ENCODE measurements at places on chromosomes 16 and 17. TPM values are rescaled to one million over a fixed set of nuclear protein-coding genes. Genes with fewer than 3 reads are reported as not detected.

The BTBD17 gene
- polyA plus RNA-seq, result not detected

The MAP2K4 gene
- polyA plus RNA-seq, result 14.0 TPM

The AARS1 gene
- 77.3 TPM for polyA plus RNA-seq

The TSNAXIP1 gene
- 6.8 TPM for polyA plus RNA-seq

The TAC4 gene
- not detected for polyA plus RNA-seq

The ZPBP2 gene
- not detected for polyA plus RNA-seq

The C1QTNF1 gene
- polyA plus RNA-seq, result 11.6 TPM

The KRTAP4-3 gene
- not detected for polyA plus RNA-seq

The RAB37 gene
- polyA plus RNA-seq, result 0.25 TPM

The CD300A gene
- polyA plus RNA-seq, result not detected

The HBA1 gene
- polyA plus RNA-seq, result not detected

The ENKD1 gene
- polyA plus RNA-seq, result 21.0 TPM

The COPRS gene
- polyA plus RNA-seq, result 88.8 TPM
